Mucosa of descending colon (tissue), 3 donors: ENCODE measurements at places on chromosomes 5 and 9.
A peak's percentile ranks its signal among the peaks of the same experiment; 100 is the strongest.

DNA sequence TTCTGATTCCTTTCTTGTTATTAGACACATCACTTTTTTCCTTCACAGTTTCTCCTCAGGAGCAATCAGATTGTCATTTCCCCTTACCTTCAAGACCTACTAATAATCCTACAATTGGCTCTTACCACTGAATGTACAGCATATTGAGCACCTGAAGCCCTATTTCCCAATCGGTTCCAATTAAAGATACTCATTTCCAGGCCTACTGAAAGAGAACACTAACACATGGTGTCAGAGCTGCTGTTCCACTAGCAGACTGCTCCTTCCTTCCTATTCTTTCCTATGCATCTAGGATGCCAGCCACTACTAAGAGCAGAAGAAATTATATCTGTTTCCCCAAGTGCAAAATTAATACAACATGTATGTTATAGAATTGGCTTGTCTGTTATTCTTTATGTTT lies 34.6 kb downstream of the SKIC3 start:
- DNase-seq, result no peak

- no peak for DNase-seq
These were observed 201.5 kb upstream of the MVB12B start for GRCh38 chr9:126125177-126125576.

- DNase-seq, result peak; percentile 34
These were observed 39.7 kb downstream of the ROPN1L start for GRCh38 chr5:10481241-10481935.

- no peak for DNase-seq
These were observed 63.7 kb downstream of the MLLT3 start for GRCh38 chr9:20558566-20559016.

DNA sequence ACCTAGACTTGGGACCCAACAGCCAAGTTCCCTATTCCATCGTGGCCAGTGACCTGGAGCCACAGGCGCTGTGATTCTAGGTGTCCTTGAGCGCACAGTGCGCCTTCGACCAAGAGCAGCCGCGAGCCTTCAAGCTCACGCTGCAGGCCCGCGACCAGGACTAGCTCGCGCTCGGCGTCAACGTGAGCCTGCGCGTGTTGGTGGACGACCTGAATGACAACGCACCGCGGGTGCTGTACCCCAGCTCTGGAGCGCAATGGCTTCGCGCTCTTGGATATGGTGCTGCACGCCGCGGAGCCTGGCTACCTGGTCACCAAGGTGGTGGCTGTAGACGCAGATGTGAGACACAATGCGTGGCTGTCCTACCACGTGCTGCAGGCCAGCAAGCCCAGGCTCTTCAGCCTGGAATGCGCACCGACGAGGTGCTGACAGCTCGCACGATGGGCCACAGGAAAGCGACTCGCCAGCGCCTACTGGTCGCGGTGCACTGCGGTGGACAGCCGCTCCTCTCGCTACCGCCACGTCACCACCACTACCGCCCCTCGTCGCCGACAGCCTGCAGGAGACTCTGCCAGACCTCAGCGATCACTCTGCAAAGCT lies 11.4 kb downstream of the PCDHGA12 start:
- no peak for DNase-seq

- no peak for DNase-seq
These were observed 144.6 kb upstream of the SLC30A5 start for GRCh38 chr5:68949256-68949655.

DNA sequence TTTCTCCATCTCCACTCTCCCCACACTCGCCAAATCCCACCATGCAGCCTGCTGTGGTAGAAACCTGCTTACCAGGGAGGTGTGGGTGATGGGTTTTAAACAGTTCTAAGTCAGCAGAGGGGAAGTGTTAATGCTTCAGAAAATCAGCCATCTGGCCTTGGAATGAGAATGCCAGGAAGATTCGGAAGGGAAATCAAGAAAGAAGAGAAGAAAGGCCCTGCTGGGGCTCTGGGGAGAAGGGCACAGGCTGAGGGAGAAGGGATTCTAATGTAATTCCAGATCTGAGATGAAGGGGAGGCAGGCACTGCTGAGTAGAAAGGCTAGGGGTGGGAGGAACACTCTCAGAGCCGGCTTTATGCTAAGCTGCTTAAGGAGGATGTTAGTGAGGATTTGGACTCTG lies 434.7 kb upstream of the DMAC1 start:
- DNase-seq, result no peak

- no peak for DNase-seq
These were observed 10.5 kb upstream of the PSMD5 start for GRCh38 chr9:120853198-120853597.

DNA sequence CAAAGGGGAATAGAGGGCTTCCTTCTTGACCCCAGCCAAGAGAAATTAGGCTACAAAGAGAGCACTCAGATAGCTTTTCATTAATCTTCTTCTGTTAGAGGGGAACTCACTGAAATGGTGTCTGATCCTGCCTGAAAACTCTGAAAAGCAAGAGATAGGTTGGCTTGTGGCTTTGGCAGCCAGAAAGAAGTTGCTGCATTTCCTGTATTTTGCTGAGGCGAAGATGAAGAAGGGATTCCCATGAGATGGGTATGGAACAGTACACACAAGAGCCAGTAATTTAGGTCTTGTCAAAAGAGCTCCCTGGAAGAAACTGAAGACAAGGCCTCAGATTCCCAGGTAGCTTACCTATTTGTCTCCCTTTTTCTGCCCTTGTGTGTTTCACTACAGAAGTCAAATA lies 120.9 kb upstream of the TARS1 start:
- no peak for DNase-seq

DNA sequence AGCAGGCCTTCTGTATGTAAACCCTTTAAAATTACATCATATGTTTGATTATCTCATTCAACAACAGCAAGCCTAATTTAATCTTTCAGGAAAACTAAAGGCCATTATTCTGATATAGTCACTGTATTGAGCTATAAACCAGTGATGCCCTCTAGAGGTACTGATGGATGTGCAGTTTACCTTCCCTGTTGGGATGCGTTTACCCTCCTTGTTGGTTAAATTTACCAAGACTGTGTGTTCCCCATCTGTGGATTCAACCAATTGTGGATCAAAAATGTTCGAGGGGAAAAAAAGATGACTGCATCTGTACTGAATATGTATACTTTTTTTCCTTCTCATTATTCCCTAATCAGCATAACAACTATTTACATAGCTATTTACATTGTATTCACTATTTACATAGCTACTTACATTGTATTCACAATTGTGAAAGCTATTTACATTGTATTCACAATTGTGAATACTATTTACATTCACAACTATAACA lies 3.7 kb upstream of the BAAT start:
- DNase-seq, result no peak
